ENCODE measurements at places on chromosomes 6 and 20.

DNA sequence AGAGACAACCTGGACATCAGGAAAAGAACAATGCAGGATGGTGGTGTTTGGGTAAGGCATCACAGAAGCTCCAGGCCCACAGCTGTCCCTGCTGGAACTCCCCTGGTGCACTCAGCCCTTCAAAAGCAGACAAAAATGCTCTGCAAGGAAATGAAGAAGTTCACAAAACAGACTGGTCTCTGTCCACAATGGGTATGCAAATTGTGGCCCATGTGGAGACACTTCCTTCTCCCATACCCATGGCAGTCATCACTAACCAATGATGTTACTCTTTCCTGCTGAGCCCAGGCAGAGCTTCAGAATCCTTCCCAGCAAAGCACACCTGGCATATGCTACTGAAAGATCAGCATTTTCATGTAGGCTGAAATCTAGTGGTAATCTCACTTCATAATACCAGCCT is 42.6 kb upstream of the PXDC1 start:
- no peak for DNase-seq

DNA sequence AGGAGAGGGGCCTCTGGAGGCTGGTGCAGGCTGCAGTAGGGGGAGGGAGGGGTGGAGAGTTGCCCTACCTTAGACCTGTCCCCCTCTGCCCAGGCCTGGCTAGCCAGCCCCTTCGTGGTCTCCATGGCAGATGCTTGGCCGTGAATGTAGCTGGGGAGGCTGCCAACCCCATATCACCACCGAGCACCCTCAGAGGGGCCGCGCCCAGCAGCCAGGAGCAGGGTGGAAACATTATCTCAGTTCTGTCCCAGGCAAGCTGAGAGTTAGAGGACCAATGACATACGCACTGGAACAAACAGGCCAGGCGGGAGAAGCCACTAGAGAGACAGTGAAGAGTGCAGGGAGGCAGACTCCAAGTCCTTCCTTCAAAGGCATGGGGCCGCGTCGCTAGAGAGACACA is 66.5 kb downstream of the LRFN2 start:
- DNase-seq: no peak

DNA sequence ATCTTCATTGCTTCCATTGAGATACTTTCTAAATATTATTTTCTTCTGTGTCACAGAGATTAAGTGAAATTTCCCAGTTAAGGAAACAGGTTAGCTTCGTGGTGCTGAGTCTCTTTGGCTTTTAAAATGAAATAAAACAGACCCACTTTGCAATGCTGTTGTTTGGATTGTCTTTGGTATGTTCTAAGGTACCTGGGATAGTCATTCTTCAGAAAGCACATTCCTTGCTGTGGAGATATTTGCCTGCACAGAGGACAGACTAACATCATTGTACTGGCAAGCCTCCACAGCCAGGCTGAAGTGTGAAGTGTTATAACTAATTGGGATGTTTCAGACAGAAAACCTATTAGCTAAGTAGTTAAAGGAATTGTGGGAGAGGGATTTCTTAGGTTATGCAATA is 148.8 kb upstream of the EPHA7 start:
- no peak for DNase-seq

DNA sequence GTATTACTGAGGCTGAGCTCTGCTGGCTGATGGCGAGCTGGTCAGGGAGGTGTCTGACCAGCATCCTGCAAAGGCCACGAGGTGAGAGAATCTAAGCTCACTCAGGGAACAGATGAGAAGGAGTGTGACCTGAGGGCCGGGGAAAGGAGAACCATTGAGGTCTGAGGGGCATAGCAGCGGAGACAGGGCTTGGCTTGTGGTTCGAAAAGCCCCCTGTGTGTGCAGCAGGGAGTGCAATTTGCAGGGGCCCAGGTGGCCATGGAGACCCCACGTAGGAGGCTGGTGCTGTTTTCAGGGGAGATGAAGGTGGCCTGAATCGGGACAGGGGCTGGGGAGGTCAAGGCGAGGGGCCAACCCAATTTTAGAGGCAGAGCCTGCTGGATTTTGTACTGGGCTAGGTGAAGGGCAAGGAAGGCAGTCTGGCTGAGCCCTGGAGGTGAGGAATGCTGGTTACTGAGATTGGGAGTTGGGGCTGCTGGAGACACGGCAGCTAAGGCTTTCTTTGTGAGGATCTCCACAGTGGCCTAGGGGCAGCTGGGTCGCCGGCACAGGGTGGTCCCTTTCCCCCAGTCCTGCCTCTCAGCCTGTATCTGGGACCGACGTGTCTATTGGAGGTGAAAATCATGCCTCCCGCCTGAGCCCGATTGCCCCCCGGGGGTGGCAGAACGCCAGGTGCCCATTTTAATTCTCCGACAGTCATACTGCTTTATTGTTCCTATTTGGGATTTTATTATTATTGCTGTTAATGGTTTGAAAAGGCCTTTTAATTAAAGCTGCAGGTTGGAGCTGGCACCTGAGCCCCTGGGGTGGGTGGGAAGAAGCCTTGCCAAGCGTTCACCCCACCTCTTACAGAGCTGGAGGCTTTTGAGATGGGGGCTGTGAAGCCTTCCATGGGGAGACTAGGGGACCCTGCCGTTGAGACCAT is 28.4 kb downstream of the DLGAP4 start:
- DNase-seq: no peak

GRCh38 chr6:34583461-34583860 is 27.3 kb upstream of the SPDEF start:
- DNase-seq: no peak

DNA sequence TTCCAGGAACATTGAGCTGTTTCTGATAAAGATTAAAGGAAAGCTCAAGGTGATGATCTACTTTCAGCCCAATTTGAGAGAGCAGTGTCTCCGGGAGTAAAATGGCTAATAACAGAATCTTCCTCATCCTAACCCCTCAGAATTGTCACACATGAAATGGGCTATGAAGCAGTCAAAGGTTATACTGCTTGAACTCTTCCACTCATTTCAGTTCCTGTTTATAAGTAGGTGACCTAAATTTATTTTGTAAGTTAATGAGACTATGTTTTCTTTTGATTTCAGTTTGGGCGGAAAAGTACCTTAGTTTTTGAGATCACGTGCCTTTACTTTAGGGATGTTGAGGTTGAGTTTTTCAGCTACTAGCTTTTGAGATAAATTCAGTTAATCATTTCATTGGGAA is 47.2 kb downstream of the QKI start:
- no peak for DNase-seq

- DNase-seq: no peak
Measured at GRCh38 chr20:36468149-36469000, 72.9 kb upstream of the MYL9 start.

DNA sequence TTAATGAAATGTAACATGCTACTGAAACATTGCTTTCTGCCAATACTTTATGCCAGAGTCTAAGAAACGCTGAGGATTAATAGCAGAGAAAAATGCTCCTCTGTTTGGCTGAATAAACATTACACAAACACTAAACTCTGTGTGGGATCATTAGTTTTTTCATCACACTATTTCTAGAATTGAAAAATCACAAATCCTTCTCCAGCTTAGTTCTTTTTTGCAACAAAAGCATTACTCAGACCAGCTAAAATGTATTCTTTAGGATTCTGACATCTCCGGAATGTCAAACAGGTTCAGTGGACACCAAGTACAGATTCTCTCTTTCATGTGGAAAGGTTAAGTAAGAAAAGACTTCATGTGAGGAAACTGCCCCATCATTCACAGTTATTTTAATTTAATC is 226.9 kb downstream of the SIM1 start:
- DNase-seq: no peak

DNA sequence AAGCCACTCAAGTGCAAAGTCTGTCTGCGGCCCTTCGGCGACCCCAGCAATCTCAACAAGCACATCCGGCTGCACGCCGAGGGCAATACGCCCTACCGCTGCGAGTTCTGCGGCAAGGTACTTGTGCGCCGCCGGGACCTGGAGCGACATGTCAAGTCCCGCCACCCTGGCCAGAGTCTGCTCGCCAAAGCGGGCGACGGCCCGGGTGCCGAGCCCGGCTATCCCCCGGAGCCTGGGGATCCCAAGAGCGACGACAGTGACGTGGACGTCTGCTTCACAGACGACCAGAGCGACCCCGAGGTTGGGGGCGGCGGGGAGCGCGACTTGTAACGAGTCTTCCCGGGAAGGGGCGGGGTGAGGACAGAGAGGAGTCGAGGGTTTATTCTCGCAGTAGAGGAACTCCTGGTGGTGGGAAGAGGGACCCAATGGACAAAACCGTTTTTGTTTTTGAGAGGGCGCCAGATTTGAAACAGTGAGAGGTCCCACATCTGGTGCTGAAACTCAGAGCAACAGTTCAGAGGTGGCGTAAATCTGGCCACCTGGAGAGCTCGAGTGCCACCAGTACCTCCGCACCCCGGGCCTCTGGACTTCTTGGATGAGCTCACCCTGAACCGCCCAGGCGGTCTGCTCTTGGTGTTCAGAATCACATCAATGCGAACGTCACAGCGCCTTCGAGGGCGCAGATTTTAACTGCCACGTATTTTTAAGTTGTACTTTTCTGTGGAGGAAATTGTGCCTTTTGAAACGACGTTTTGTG is 8.0 kb downstream of the PRDM13 start:
- no peak for DNase-seq

GRCh38 chr6:33521489-33522091 is 58.5 kb downstream of the BAK1 start:
- no peak for DNase-seq

DNA sequence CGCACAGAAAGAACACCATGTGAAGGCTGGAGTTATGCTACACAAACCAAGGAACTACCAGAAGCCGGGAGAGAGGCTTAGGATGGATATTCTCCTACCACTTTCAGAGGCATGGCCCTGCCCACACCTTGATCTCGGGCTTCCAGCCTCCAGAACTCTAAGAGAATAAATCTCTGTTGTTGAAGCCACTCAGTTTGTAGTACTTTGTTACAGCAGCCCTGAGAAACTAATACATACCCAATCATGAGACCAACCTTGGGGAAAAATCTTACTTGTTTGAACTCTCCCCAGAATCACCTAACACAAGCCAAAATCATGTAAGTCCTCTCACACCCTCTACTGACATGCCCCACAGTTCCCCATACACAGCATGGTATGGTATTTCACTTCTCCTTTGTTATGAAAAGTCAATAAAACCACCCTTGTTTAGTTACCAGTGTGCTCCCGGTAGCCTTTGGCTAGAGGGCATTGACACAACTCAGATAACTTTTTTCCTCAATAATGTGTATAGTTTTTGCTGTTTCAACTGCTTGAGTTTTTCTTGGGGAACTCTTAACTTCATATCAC is 40.7 kb upstream of the SLC2A12 start:
- DNase-seq: no peak

- DNase-seq: no peak
Measured at GRCh38 chr6:125267806-125268523, 33.8 kb downstream of the HDDC2 start.

DNA sequence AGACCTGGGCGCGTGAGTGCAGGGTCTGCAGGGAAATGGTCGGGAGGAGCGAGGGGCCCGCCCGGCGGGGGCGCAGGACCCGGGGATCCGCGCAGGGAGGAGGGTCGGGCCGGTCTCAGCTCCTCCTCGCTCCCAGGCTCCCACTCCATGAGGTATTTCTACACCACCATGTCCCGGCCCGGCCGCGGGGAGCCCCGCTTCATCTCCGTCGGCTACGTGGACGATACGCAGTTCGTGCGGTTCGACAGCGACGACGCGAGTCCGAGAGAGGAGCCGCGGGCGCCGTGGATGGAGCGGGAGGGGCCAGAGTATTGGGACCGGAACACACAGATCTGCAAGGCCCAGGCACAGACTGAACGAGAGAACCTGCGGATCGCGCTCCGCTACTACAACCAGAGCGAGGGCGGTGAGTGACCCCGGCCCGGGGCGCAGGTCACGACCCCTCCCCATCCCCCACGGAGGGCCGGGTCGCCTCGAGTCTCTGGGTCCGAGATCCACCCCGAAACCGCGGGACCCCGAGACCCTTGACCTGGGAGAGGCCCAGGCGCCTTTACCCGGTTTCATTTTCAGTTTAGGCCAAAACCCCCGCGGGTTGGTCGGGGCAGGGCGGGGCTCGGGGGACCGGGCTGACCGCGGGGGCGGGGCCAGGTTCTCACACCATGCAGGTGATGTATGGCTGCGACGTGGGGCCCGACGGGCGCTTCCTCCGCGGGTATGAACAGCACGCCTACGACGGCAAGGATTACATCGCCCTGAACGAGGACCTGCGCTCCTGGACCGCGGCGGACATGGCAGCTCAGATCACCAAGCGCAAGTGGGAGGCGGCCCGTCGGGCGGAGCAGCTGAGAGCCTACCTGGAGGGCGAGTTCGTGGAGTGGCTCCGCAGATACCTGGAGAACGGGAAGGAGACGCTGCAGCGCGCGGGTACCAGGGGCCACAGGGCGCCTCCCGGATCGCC is 54.2 kb upstream of the HLA-A start:
- DNase-seq: peak; percentile 77

DNA sequence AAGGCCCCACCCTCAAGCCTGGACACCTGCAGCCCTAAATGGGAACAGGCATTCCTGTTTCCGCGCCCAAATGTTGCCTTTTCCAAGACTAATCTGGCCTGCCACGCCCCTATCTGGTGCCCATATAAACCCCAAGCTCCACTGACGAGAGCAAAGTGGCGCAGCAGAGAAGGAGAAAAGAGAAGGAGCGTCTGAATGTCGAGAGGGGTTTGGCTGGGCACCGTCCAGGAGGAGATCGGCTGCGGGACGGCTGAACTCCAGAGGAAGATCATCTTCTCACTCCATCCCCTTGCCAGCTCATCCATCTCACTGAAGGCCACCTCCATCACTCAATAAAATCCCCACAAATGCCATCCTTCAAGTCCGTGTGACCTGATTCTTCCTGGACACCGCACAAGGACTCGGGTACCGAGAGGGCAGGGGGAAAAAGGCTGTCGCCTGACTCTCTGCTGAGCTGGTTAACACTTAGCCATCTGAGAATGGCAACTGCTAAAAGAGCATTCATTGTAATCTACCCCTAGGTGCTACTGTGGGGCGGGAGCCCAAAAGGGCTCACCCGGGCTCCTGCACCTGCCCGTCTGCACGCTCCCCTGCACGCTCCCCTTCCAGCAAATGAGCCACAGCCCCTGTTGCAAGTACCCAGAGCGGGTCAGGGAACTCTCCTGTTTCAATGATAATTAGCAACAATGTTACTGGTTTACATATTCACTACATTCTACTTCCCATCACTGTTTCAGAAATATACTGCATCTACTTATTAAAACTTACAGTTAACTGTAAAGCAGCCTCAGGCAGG is 23.5 kb downstream of the TAF4 start:
- no peak for DNase-seq

DNA sequence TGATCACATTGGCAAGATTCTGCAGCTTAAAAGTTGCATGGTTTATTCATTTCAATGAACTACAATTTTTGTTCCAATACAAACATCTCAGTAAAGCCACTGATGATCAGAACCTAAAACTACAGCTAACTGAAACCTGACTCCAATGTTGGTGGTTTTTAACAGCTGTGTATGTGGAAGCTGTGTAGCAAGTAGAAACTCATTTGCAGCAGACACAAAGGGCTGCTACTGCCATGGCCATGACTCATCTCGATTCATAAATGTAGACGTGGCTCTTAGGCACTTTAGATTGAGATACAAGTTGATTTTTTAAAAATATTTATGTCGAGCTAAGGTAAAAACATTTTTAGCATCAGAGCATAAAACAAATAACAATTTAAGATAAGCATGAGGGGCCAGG is 19.5 kb upstream of the MAP3K4 start:
- DNase-seq: no peak
